Activated CD8-positive, alpha-beta memory T cell treated with anti-CD3 and anti-CD28 coated beads, Interleukin-2, amount 10 ng/mL, durations not matched to agents 7 days and 5 days (primary cell): ENCODE measurements at places on chromosomes 1 and 21. TPM values are rescaled to one million over a fixed set of nuclear protein-coding genes. Genes with fewer than 3 reads are reported as not detected.

DNA sequence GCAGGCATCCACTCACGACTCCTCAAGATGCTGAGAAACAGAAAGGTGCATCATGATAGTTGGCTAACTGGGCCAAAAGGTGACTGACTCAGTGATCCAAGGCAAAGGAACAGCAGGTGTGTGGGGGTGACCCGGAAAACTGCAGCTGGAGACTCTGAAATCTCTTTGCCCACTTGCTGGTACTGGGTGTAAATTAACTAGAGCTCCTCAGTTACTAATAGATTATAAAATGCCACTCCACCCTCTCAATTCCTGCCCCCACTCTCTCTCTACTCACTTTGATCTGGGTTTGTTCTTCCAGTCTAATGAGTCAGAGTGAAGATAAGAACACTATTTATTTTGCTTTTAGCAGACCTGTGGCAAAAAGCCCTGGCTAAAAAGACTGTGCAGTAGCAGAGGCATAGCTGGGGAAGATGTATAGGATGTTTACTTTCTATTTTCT is 7.2 kb upstream of the PIGC start:
- H3K4me3 ChIP-seq = no peak overlapping the region

STK40 gene
- total RNA-seq = 73.2 TPM

DNA sequence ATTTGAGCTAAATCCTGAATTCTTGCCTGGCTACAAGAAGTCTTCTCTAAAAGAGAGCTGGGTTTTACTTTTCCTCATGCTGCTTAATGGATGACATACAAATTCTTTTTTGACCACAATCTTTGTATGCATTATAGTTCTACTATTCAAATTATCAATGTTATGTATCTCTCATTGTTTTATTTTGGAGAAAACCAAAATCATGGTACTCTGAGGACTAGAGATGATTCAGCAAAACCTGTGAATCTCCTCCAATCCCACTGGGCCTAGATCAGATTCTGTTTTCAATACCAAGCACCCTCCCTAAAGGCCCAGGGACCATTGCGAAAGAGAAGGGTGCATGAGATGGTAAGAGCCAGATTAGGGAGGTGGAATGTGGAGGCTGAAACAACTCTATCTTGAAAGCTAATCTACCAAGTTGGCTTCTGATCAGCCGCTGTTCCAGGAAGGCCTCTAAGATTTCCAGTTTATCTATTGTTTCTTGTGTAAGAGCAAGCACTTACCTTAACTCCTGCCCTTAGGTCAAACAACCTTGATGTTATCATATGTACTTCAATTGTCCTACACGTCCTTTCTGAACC is 547.2 kb downstream of the PLPP3 start:
- H3K4me1 ChIP-seq = no peaks in the 10 kb centered on the region
- no peak overlapping the region for H3K4me3 ChIP-seq
- H3K27me3 ChIP-seq = no peaks in the 10 kb centered on the region
- no peaks in the 10 kb centered on the region for H3K36me3 ChIP-seq

GRCh38 chr1:4894566-4894965 is 240.2 kb downstream of the AJAP1 start:
- DNase-seq = no peak
- H3K27me3 ChIP-seq = no peaks in the 10 kb centered on the region
- no peak overlapping the region for H3K4me3 ChIP-seq
- H3K4me1 ChIP-seq = no peaks in the 10 kb centered on the region
- H3K36me3 ChIP-seq = no peaks in the 10 kb centered on the region
